MCF 10A (cell line): ENCODE measurements at places on chromosomes 4 and X. TPM values are rescaled to one million over a fixed set of nuclear protein-coding genes. Genes with fewer than 3 reads are reported as not detected.

GUCY2F gene
- not detected in 2 replicates for total RNA-seq

CYSLTR1 gene
- 0.16 TPM in 1 of 2 replicates, not detected in the other for total RNA-seq

NPNT gene
- 0.09 TPM in 1 of 2 replicates, not detected in the other for total RNA-seq

IL3RA gene
- not detected in 2 replicates for total RNA-seq

- peak overlapping the region; percentile 56 for H3K4me3 ChIP-seq
- peaks cover 5% of the 10 kb centered on the region for H3K36me3 ChIP-seq
- peak overlapping the region; percentile 58 for H3K27ac ChIP-seq
- peak; percentile 73 for DNase-seq
- no peaks in the 10 kb centered on the region for H3K27me3 ChIP-seq
These were observed 58.6 kb downstream of the DDX60L start for GRCh38 chr4:168421671-168422070.

GRCh38 chrX:40434443-40434842 is 146.3 kb upstream of the ATP6AP2 start:
- no peak overlapping the region for H3K4me3 ChIP-seq
- no peaks in the 10 kb centered on the region for H3K4me1 ChIP-seq
- H3K27ac ChIP-seq, result no peak overlapping the region
- H3K27me3 ChIP-seq, result peaks cover 24% of the 10 kb centered on the region
- no peak for DNase-seq
- H3K36me3 ChIP-seq, result no peaks in the 10 kb centered on the region

GRCh38 chr4:169662206-169662605 is 41.8 kb downstream of the CLCN3 start:
- peaks cover 12% of the 10 kb centered on the region for H3K36me3 ChIP-seq
- H3K4me1 ChIP-seq, result peaks cover 18% of the 10 kb centered on the region
- peak overlapping the region; percentile 95 for H3K27ac ChIP-seq

GRCh38 chr4:139416073-139416673 is 37.7 kb upstream of the RAB33B start:
- peaks cover 32% of the 10 kb centered on the region for H3K36me3 ChIP-seq
- peak overlapping the region; percentile 71 for H3K27ac ChIP-seq
- H3K27me3 ChIP-seq, result no peaks in the 10 kb centered on the region
- H3K4me1 ChIP-seq, result peaks cover 19% of the 10 kb centered on the region
- peak; percentile 60 for DNase-seq

MGARP gene
- not detected in 2 replicates for total RNA-seq

DMRTC1 gene
- total RNA-seq, result not detected in 2 replicates

DNA sequence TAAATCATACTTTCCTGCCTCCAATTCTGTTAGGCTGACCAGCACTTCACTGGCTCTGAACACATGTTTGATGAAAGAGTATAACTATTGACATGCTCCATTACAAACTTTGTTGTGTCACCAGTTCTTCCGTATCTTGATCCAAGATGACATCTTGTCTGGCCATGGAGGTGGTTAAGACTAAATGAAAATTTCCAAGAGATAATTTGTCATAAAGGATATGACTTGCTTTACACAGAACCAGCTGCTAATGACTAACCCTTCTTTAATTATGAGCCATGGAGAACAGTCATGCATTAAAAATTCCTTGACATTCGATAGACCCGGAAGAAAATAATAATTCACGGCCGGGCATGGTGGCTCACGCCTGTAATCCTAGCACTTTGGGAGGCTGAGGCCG is 17.7 kb upstream of the N4BP2 start:
- H3K36me3 ChIP-seq, result no peaks in the 10 kb centered on the region
- H3K4me3 ChIP-seq, result no peak overlapping the region
- no peaks in the 10 kb centered on the region for H3K27me3 ChIP-seq
- peak; percentile 14 for DNase-seq
- peaks cover 6% of the 10 kb centered on the region for H3K4me1 ChIP-seq
- no peak overlapping the region for H3K27ac ChIP-seq

CLDN22 gene
- not detected in 2 replicates for total RNA-seq

IL1RAPL1 gene
- total RNA-seq, result not detected in 2 replicates

DNA sequence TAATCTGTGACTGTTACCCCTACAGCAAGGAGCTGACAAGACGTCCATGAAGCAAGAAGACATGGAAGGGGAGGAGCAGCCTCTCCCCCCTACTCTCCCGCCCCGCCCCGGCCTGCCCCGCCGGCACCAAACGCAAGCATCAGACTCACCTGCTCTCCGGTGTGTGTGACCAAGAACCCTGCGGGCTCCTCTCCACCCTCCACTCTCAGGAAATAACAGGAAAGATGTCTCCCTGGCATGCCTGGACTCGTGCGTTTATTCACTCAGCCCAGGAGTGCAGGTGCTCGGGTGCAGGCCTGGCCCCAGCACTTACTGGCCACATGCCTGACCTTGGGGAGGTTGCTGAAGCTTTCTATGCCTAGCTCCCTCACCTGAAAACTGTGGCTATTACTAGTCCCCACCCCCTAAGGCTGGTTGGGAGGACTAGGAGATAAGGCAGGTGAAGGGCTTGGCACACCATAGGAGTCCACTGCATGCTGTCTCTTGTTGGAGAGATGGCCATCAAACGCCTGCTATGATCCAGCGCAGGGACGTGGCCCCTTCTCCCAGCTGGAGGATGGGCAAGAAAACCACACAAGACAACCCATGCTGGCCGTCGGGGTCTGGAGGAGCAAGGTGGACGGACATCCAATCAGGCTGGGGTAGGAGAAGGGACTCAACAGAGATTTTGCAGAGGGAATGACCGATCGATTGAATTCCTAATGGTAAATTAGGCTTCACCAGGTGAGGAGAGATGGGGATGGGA is 34.9 kb upstream of the CLDN24 start:
- peak overlapping the region; percentile 16 for H3K27ac ChIP-seq
- no peaks in the 10 kb centered on the region for H3K27me3 ChIP-seq
- H3K36me3 ChIP-seq, result peaks cover 7% of the 10 kb centered on the region
- H3K4me3 ChIP-seq, result no peak overlapping the region
- peaks cover 42% of the 10 kb centered on the region for H3K4me1 ChIP-seq

- no peaks in the 10 kb centered on the region for H3K36me3 ChIP-seq
- no peak for DNase-seq
- H3K4me3 ChIP-seq, result no peak overlapping the region
- H3K4me1 ChIP-seq, result no peaks in the 10 kb centered on the region
- no peak overlapping the region for H3K27ac ChIP-seq
These were observed 121.7 kb upstream of the HAND2 start for GRCh38 chr4:173651651-173652282.

UGT2B17 gene
- not detected in 2 replicates for total RNA-seq

EMCN gene
- total RNA-seq, result not detected in 2 replicates

UGT8 gene
- total RNA-seq, result 2.2 and 2.6 TPM in 2 replicates

REELD1 gene
- not detected in 2 replicates for total RNA-seq

TGIF2LX gene
- total RNA-seq, result not detected in 2 replicates

PASD1 gene
- not detected in 2 replicates for total RNA-seq

SLC26A1 gene
- total RNA-seq, result 0.10 and 0.16 TPM in 2 replicates

SH3D19 gene
- total RNA-seq, result 42.8 and 51.3 TPM in 2 replicates

AMTN gene
- total RNA-seq, result not detected in 2 replicates

DNA sequence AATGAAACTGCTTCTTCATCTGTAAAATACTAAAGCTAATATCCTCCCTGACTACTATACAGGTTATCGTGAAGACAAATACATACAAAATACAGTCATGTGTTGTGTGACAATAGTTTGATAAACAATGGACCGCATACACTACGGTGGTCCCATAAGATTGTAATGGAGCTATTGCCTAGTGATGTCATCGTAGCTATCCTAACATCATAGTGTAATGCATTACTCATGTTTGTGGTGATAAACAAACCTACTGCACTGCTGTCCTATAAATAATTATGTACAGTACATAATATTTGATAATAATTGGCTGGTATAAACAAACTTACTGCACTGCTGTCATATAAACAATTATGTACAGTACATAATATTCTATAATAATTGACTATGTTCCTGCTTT is 5.6 kb upstream of the NEIL3 start:
- no peak overlapping the region for H3K27ac ChIP-seq
- DNase-seq, result no peak
- H3K36me3 ChIP-seq, result no peaks in the 10 kb centered on the region
- peaks cover 23% of the 10 kb centered on the region for H3K4me1 ChIP-seq
- H3K27me3 ChIP-seq, result no peaks in the 10 kb centered on the region

XPNPEP2 gene
- total RNA-seq, result not detected in 2 replicates

- H3K36me3 ChIP-seq, result no peaks in the 10 kb centered on the region
- H3K4me1 ChIP-seq, result no peaks in the 10 kb centered on the region
- no peaks in the 10 kb centered on the region for H3K27me3 ChIP-seq
- DNase-seq, result peak; percentile 55
- H3K4me3 ChIP-seq, result no peak overlapping the region
These were observed 189.6 kb downstream of the TMEM47 start for GRCh38 chrX:34467437-34467836.

- H3K36me3 ChIP-seq, result no peaks in the 10 kb centered on the region
- no peaks in the 10 kb centered on the region for H3K4me1 ChIP-seq
- H3K4me3 ChIP-seq, result no peak overlapping the region
- no peak for DNase-seq
These were observed 13.2 kb upstream of the CTSO start for GRCh38 chr4:155966731-155967395.

- H3K4me1 ChIP-seq, result no peaks in the 10 kb centered on the region
- peak within 1 kb of the TSS; percentile 75 for H3K4me3 ChIP-seq
- no peaks in the 10 kb centered on the region for H3K36me3 ChIP-seq
- no peaks in the 10 kb centered on the region for H3K27me3 ChIP-seq
- no peak for DNase-seq
These were observed at the start of gene SMARCA1 for GRCh38 chrX:129523079-129523911. Gene SMARCA1 (minus strand): TSS chrX:129523490. CDS start chrX:129523370, 120 bp downstream.

- no peak for DNase-seq
- no peaks in the 10 kb centered on the region for H3K27me3 ChIP-seq
- no peak overlapping the region for H3K27ac ChIP-seq
- H3K4me1 ChIP-seq, result peaks cover 6% of the 10 kb centered on the region
- H3K36me3 ChIP-seq, result no peaks in the 10 kb centered on the region
These were observed 18.7 kb upstream of the GLRB start for GRCh38 chr4:157057218-157057617.

DNA sequence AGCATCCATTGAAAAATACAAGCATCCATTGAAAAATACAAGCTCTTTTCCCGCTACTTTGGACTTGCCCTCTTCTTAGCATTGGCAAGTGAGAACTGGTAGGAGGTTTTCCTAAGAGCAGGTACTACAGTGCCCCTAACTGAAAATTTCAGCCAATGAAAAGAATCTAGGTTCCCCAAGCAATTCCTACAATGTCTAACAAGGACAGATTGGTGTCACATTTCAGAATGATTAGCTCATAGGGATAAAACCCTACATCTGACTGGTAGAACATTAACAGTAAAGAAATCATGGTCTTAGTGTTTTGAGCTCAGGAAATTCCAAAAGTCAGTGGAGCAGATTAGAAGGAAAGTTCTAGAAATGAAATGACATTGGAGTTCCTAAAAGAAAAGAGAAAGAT is 68.6 kb upstream of the QRFPR start:
- H3K27ac ChIP-seq, result no peak overlapping the region
- DNase-seq, result no peak
- H3K4me1 ChIP-seq, result no peaks in the 10 kb centered on the region

DNA sequence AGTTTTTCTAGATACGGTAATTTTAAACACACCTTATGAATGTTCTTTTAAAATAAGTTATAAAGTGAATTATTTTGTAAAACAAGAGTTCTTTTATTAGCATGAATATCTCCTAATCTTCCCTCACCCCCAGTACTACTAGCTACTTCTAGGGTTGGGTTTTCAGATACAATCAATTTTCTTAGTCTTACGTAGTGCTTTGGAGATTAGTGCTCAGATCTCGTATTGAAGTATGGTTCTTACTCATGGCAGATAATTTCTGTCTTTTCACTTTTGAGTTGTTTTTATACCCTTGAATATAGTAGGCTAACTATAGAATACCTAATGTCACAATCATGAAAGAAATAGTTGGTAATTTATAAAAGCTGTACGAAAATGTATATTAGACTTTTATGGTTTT is 43.2 kb downstream of the CDKL5 start:
- no peaks in the 10 kb centered on the region for H3K27me3 ChIP-seq
- H3K36me3 ChIP-seq, result no peaks in the 10 kb centered on the region
- H3K27ac ChIP-seq, result no peak overlapping the region
- DNase-seq, result no peak
- no peak overlapping the region for H3K4me3 ChIP-seq

GRCh38 chr4:9703391-9703790 is 78.0 kb upstream of the DRD5 start:
- H3K4me3 ChIP-seq, result no peak overlapping the region
- H3K27me3 ChIP-seq, result no peaks in the 10 kb centered on the region
- DNase-seq, result peak; percentile 76
- H3K36me3 ChIP-seq, result no peaks in the 10 kb centered on the region

- H3K4me3 ChIP-seq, result peak overlapping the region; percentile 46
- H3K36me3 ChIP-seq, result no peaks in the 10 kb centered on the region
- H3K4me1 ChIP-seq, result peaks cover 13% of the 10 kb centered on the region
- peaks cover 22% of the 10 kb centered on the region for H3K27me3 ChIP-seq
These were observed 2.2 kb downstream of the FUNDC2 start for GRCh38 chrX:155028877-155029291.

ANOS1 gene
- total RNA-seq, result 0.05 and 0.20 TPM in 2 replicates
